Uterine smooth muscle cell (primary cell): ENCODE measurements at places on chromosomes 4 and X. TPM values are rescaled to one million over a fixed set of nuclear protein-coding genes. Genes with fewer than 3 reads are reported as not detected.

LNX1 gene
- 0.11 and 0.25 TPM in 2 replicates for total RNA-seq

SAGE1 gene
- total RNA-seq = not detected in 2 replicates

FAM9B gene
- not detected in 2 replicates for total RNA-seq

ADRA2C gene
- 1.2 and 1.5 TPM in 2 replicates for total RNA-seq

CLCN4 gene
- 0.62 and 0.77 TPM in 2 replicates for total RNA-seq

BCLAF3 gene
- 6.3 and 7.7 TPM in 2 replicates for total RNA-seq

ETDB gene
- total RNA-seq = not detected in 2 replicates

LPAR4 gene
- total RNA-seq = 0.12 and 0.22 TPM in 2 replicates
